Non-pigmented ciliary epithelial cell (primary cell): ENCODE measurements at places on chromosomes 3 and 15.

GRCh38 chr15:89958107-89958805 lies 42.9 kb upstream of the ZNF710 start:
- no peak for DNase-seq

- no peak for DNase-seq
These were observed 151.5 kb downstream of the DPH6 start for GRCh38 chr15:35394416-35394815.

- DNase-seq: no peak
These were observed 192.8 kb upstream of the TBC1D5 start for GRCh38 chr3:17935222-17935621.

DNA sequence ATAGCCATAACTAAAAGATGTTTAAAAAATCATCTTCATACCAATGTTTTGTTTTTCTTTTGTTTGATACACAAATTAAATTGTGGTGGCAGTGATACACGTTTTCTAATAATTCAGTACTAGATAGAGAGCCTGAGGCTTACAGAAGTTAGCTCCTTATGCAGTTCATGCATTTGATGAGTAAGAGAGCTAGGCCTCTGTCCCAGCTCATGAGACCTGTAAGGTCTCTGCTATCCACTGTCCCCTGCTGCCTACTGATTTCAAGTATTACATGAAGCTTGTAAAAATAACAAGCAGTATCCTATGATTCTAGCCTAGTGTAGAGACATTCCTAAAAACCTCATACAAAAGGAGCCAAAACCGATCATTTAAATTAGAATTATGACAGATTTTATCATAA lies 144.5 kb downstream of the MBNL1 start:
- no peak for DNase-seq

DNA sequence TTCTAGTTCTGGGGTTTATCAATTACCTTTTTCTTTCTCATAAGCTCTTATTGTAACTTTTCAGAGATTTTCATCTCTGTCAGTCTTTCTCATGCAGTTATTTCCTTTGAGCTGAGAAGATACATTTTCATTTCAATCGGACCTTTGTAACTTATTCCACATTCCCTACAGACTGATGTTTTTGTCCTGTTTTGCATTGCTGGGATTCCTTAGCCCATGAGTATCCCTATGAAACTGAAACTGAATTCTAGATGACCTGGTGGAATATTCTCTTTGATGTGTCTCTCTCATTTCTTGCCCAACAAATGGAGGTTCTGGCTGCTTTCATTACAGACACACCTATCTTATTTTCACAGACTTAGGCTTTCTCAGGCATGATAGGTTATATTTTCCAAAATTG lies 10.5 kb upstream of the EPHA6 start:
- no peak for DNase-seq
